Retina (tissue), 1 donor: ENCODE measurements at places on chromosomes 4 and X.
A peak's percentile ranks its signal among the peaks of the same experiment; 100 is the strongest.

GRCh38 chr4:5776510-5776909, 65.5 kb downstream of the EVC start:
- DNase-seq, result no peak

DNA sequence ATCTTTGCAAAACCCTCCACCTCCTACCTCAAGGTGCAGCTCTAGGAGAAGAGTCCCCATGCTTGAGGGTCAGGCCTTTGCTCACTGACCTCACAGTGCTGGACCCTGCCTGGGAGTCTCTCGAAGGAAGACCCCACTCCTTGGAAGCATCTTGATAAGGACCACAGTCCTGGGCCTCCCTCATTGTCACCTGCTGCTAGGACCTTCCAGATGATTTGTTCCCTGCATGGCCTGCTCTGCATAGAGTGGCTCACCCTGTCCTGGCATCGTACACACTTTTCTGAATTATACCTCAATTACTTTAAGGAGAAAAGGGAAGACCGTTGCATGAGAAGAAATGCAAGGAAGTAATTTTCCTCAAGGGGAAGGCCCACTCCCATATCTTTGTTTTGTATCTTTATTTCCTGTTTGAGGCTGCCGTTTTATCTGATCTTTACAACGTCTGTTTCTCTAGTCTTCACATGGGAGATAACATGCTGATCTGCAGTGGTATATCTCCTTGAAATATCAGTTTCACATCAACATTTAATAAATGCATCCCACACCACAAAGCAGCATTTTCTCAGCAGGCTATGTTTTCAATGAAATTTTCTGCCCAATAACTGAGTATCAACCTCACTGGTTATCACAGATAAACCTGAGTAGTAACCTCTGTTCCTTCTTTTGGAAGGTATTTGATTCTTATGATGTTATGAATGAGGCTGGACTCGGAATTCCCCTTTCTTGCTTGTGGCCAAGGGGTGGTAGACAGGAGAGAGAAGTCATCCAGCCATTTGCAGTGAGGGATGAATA, 15.0 kb upstream of the AKAP17A start:
- DNase-seq, result no peak

DNA sequence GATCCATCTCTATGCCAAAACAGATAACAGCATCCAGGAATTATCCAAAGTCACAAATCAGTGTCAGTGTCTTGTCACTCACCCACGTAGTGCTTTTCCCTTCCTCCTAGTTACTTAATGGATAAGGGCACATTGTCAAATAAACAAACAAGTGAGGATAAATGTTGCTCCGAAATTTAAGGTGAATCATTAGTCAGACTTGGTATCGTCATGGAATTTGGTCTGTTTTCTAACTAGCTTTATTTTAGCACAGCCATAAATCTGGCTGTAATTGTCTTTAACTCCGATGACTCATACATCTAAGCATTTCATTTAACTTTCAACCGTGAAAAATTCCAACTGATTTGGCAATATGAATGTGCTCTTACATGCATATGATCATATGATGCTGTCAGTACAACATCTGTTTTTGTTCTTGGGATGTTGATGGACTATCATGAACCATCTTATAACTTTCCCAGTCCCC, 83.3 kb downstream of the SNCA start:
- DNase-seq, result peak; percentile 57

DNA sequence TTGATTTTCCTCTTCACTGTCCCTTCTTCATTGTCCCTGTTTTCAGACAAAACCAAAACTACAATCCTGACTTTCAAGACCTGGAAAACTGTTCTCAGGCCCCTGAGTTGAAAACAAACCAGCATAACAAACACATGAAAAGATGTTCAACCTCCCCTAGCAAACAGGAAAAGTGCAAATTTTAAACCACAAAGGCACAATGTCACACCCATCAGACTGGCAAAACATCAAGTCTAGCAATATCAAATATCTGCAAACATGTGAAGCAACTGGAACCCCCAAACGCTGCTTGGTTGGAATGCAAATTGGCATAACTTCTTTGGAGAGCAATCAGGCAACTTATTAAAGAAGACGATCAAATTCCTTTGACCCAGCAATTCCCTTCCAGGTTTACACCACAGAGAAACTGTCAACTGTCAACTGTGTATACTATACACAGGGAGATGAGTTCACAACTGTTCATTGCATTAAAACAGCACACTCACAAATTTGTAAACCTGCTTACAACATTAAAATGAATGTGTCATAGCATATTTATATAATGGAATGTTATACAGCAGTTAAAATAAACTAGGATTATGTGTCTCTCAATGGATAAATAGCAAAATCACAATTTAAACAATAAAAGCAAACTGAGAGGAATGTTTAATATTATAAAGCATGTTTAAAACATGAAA, 7.0 kb downstream of the USP46 start:
- DNase-seq, result no peak

- DNase-seq, result no peak
Observed at GRCh38 chr4:16259889-16260246, 33.6 kb upstream of the TAPT1 start.
